ENCODE measurements at places on chromosomes 2 and 18.

- DNase-seq = no peak
These were observed 45.8 kb downstream of the SLC4A5 start for GRCh38 chr2:74297391-74297790.

DNA sequence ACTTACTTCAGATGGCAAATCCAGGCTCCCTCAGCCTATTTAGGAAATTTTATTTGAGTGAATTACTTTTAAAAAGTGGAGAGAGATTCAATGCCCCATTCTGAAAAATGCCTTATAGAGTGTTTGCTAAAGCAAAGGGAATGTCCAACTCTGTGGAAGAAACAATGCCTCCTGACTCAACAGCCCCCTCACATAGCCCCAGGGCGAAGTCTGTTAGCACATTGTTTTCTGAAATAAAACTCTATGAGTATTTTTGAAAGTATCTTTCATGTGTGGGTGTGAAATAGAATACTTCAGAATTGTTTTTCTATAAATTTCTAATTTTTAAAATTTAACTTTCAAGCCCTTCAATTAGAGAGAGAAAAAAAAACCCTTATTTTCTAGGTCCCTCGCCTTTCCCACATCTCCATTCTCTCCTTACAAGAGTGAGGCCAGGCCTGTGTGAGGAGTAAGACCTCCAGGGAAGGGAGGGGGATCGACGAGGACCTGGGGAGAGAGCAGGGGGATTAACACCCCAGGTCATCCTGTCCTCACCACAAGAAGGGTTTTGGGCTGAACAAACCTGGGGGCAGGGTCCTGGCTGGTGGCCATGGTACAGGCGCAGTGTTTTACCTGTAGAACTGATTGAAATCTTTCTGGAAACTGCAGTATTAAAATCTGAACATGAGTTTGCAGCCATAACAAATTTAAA, 141.4 kb downstream of the SNTG2 start:
- no peak for DNase-seq

DNA sequence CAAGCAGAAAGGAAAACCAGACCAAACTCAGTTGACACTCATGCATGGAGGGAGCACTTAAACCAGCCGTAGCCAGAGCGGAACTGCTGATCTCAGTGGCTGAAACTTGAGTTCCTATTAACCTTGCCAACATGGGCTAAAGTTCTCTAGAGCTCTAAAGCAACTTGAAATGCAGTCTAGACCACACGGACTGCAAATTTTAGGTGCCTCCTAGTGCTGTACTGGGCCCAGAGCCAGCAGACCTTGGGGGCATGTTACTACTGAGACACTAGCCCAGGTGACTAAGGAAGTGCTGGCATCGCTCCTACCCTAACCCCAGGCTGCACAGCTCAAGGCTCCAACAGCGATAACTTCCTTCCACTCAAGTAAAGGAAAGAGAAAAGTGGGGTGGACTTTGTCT, 236.5 kb downstream of the AKAIN1 start:
- no peak for DNase-seq

DNA sequence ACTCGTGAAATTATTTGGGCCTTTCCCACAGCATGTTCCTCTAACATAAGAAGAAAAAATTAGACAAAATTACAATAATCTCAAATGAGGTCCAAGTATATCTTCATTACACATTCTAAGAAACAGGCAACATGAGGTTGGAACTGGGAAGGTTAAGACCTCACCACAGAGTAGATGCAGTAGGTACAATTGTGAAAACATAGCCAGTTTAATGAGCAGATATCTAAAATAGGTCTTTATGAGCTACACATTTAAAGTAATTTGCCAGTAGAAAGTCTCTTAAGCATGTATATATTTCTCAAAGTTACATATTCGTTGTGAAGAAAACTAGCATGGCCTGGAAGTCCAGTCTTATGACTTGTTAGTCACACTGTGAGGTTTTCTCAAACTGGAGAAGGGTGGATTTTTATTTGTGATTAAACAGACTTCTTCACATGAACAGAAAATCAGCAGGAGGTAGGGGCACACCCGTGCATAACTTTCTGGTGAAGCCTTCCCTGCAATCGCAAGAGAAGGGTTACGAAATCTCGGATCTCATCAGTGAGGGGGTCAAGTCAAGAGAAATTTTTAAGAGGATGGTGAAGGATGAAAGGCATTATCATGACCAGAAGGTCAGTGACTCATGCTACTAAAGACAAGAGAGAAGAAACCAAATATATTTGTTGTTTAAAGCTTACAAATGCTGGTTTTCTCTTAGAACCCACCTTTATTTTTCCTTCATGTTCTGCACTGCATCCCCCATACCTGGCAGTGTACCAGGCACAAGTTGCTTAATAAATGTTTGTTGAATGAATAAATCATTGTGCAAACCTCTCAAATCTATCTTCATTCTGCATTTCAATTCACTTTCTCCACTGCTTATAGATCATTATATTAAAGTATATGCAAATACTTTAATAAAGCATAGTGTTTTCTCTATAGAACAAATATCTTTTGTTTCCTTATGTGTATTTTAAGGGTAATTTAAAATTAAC, 5.1 kb upstream of the RAB27B start:
- no peak for DNase-seq

- no peak for DNase-seq
These were observed 207.6 kb downstream of the ANAPC1 start for GRCh38 chr2:111676291-111676822.

DNA sequence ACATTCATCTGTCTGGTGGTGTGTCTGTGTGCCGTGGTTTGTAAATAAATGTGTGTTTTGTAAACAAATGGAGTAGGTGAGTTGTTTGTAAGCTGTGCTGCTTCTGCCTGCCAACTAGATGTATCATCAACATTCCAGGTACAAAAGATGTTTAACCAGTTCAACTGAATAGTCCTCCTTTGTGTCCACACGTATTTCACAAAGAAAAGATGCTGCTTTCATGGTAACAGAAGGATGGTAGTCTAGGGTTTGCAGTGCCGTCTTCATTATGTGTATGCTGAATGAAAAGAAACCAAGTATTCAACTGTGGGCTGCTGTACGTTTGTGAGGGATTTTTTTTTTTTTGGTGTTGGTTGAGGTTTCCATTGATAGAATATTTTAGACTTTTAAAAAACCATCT, 72.1 kb downstream of the CAMKMT start:
- DNase-seq = no peak

DNA sequence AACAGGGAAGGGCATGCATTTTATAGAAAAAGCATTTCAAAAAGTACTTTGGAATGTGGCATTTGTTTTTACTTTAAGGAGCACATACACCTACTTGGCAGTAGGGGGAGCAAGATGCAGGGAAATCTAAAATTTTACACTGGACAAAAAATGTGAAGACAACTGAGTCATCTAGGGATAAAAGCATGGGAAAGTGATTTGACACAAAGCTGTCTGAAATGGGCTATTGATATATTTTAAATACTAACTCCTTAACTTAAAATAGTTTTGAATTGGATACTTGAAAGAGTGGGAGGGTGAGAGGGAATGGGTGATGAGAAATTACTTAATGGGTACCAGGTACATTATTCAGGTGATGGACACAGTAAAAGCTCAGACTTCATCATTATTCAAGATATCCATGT, 15.8 kb downstream of the TMEM200C start:
- DNase-seq = no peak

- no peak for DNase-seq
These were observed 37.4 kb upstream of the FAP start for GRCh38 chr2:162280654-162281053.

- no peak for DNase-seq
These were observed 442.2 kb downstream of the TGIF1 start for GRCh38 chr18:3892152-3892551.

DNA sequence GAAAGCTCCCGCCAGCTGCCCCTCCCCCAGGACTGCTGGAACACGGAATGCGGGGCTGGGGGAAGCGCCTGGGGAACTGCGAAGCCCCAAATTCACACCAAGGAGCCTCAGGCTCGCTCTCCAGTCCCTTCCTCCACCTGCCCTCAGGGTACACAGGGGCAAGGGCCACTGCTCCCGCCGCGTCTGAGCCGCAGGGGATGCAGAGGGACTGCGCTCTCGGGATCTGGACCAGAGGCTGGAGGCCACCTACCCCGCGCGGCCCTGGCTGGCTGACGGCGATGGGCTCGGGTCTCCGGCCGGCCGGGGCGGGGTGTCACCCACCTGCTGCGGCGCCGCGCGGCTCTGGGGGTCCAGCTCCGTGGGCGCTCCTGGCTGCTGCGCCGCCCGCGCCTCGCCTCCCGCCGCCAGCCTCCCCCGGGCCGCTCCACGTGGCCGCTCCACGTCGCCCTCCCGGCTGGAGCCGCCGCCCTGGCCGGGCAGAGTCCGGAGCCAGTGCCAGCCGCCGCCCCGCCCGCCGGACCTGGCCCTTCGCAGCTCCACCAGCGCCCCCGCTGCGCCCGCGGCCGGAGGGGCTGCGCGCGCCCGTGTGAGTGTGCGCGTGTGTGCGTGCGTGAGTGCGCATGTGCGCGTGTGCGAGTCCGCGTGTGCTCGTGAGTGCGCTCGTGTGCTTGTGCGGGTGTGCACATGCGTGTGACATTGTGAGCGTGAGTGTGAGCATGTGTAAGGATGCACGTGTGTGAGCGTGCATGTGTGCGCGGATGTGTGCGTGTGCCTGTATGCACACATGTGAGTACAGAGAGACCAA, at the start of gene CGREF1:
CGREF1 (minus strand) TSS at position 604 of the 805 bp plus-strand sequence. CDS start 14,762 bp downstream, outside the sequence.
- no peak for DNase-seq

DNA sequence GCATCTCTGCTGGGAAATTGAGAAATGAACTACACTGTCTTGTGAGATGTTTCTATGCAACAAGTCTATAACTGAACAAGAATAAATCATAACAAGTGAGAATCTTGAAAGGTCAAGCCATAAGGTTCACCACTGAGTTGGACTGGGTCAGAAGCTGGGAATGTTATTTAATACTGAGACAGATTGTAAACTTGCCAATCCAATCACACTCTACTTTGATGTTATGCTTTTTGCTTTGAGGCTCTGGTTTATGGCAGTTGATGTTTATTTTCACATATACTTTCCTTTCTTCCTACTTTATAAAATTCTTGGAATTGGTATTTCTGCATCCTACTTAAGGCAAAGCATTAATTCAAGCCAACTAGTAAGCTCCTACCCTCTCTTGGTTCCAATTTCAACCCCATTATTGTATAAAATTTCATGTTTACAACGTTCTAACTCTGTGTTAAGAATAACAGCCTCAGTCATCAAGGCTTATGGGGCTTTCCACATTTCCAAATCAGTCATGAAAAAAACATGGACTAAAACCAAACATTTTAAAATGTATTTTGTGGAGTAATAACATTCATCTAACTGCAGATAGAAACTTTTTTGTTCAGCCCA, 533.4 kb downstream of the NYAP2 start:
- no peak for DNase-seq

GRCh38 chr2:170235860-170236679, 58.1 kb downstream of the MYO3B start:
- DNase-seq = no peak

DNA sequence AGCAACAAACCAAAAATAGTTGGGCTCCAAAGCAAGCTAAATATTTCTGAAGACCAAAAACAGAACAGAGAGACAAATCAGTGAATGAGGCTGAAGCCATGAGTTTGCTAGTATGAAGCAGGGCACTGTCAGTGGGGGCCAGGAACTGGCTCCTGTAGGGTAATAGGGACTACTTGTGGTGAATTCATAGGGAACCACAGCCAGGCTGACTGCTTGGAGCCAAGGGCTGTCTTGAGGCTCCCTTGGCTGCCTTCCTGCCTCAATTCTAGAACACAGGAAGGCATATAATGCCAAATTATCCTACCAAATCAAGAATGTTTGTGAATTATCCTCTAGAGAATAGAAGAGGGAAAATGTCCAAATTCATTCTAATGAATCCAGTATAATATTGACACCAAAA, 406.0 kb downstream of the CCDC85A start:
- no peak for DNase-seq

DNA sequence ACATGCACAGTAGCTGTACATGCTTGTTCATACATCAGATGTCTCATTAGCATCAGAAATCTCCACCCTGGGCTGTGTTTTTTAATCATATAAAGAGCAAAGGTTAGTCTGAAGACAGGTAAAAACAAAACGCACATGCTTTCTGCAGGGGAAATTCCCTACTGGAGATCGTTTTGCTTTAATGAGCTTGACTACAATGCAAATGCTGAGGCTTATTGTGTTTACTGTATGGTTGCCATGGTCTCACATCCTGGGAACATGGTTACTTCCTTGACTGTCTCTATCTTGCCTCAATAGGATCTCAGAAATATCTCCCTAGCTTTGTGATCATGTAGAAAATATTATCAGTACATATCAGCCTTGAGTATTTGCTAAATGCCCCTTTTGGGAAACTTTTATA, 336.5 kb upstream of the TFPI start:
- DNase-seq = no peak

- no peak for DNase-seq
These were observed 165.2 kb upstream of the EPC2 start for GRCh38 chr2:148479398-148479797.

DNA sequence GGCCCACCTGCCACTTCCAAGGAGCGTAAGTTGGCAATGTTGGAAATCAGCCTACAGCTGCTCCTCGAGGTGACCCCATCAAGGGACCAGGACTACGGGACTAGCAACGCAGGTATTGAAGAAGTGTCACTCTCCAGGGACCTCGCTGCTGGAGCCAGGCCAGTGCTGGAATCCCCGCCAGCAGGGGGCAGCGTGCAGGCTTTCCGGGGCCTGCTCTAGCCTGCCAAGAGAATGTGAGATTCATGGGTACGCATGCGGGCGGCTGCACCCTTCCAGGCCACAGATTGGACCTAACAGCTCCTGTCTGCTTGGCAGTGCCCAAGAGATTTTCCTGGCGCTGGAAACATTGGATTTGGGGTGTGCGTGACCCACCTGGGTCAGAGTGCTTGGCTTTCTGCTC, 182.8 kb upstream of the RAB12 start:
- DNase-seq = no peak

GRCh38 chr2:144242311-144242710, 277.6 kb downstream of the ZEB2 start:
- no peak for DNase-seq

DNA sequence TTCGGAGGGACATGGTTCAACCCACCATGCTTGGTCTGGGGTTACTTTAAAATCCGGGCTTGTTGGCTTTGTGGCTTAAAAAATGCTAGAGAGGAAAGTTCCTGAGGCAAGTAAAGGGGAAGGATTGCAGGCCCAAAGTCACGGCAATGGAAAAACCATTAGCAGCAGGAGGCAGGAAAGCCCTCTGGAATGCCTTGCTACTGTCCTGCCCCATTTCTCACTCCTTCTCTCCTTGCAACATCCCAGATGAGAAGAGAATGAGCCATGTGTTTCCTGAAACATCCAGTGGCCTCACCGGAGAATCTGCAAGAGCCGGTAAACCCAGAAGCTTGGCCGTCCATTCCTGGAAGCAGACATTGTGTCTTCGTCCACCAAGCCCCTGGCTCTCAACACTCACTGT, 97.4 kb upstream of the LCLAT1 start:
- DNase-seq = no peak

GRCh38 chr2:8495189-8495989, 186.5 kb upstream of the ID2 start:
- DNase-seq = no peak

GRCh38 chr18:74513149-74513882, 17.2 kb downstream of the CNDP2 start:
- no peak for DNase-seq

GRCh38 chr18:62982600-62983251, 267.4 kb downstream of the PHLPP1 start:
- DNase-seq = no peak

All from cortex of kidney (tissue), 1 donor.